ENCODE measurements at places on chromosomes 7 and 10.

DNA sequence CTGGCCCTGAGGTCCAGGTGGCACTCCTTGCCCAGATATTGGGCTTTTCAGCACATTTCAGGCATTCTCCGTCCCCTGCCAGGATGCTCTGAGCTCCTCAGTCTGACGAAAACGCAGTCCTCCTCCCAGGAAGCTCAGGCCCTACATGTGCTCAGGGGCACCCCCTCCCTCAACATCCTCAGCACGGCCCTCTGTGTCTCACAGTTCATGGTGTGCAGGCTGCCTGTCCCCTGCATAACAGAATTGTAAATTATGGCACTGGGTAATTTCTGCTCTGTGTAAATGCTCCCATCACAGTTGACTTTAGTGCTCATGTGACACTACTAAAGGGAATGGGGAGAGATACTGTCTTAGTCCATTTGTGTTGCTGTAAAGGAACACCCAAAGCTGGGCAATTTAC, 563.8 kb downstream of the DNAJB6 start:
- no peak for DNase-seq

DNA sequence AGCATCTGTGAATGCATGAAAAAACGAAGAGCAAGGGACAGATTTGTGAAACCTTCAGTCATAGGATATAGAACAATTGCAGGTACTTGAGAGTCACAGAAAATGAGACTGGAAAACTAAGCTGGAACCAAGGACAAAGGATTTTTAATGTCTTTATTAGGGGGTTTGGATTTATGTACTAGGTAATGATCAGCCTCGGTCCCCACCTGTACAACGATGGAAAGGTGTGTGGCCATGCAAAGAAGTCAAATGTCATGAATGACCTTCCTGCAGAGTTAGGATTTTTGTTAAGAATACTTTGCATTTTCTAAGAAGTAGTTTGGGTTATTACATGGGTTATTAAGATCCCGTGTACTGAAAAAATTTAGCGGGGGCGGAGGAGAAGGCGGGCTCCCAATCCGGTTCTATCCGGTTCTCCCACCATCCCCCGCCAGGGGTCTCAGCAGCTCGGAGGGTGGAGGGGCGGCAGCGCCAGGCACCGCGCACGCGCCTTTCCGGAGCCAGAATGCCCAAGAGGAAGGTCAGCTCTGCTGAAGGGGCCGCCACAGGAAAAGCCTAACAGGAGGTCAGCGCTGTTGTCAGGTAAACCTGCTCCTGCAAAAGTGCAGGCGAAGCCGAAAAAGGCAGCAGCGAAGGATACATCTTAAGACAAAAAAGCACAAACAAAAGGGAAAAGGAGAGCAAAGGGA, 327.5 kb upstream of the PLXDC2 start:
- DNase-seq = peak; percentile 0

DNA sequence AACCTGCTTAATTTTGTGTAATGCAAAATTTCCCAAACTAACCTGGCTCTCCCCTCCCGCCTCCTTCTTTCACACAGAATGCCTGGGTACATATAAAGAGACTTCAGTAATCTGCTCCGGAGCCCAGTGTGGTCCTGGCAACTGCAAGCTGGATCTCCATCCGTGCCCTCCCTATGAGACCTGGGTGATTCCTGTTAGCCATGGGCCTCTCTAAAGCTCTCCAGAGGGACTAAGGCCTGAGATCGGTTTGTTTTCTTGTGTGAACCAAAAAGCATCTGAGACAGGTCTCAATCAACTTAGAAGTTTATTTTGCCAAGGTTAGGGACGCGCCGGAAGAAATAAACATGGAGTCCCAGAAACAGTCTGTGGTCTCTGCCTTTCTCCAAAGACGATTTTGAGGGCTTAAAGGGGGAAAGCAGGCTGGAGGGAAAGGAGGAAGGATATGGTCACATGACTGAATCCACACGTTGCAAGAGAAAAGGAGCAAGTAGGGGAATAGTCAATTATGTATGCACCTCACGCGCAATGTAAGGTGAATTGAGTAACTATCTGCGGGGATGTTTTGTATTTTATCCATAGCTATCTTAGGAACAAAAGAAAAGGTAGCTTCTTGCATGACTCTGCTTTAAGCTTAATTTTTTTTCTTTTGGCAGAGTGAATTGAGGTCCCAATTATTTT, 46.2 kb upstream of the CCDC3 start:
- DNase-seq = no peak

DNA sequence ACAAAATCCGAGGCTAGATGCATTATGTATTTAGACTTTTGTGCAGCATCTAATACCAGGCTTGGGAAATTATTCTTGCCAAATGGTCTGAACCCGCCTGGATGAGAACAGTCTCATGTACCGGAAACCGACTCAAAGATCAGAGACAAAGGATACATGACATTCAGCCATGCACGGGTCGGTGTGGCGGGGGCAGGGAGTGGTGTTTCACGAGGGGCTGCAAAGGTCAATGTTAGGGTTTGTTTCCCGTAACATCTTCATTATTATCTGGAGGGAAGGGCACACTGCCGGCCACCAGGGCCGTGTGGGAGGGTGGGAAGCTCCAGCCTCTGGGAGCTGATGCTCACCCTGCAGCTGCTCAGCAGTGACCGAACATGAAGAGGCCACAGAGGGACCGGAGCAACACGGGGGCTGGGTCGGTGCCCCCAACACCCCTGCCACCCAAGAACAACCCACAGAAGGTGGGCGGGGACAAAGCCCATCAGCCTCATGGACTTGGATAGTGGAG, 23.1 kb downstream of the CNPY1 start:
- DNase-seq = no peak

DNA sequence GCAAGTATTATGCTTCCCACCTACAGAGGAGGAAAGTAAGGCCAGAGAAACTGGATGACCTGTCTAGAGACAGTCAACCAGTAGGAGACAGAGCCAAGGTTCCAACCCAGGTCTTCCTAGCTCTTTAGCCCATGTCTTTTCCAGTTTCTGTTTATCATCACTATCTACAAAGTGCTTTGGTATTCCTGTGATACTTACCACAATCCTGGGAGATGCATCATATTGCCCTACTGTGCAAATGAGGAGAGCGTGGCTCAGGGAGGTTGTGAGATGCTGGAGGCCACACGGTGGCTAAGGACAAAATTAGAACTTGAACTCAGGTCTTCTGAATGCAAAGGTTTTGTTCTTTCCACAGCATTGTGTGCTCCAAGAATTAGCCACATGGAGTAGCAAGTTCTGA, 11.2 kb upstream of the PLEKHA1 start:
- no peak for DNase-seq

DNA sequence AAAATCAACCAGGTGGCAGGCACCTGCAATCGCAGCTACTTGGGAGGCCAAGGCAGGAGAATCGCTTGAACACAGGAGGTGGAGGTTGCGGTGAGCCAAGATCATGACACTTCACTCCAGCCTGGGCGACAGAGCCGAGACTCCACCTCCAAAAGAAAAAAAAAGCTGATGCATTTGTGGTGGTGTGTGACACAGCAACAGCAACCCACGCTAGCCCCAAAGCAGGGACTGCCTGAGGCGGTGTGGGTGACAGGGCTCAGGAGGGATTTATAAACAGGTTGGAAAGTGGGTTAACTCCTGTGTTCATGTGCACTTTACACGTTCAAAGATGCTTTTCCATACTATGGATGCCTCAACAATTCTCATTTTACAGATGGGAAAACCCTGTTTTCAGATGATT, 395.9 kb upstream of the PODXL start:
- no peak for DNase-seq

DNA sequence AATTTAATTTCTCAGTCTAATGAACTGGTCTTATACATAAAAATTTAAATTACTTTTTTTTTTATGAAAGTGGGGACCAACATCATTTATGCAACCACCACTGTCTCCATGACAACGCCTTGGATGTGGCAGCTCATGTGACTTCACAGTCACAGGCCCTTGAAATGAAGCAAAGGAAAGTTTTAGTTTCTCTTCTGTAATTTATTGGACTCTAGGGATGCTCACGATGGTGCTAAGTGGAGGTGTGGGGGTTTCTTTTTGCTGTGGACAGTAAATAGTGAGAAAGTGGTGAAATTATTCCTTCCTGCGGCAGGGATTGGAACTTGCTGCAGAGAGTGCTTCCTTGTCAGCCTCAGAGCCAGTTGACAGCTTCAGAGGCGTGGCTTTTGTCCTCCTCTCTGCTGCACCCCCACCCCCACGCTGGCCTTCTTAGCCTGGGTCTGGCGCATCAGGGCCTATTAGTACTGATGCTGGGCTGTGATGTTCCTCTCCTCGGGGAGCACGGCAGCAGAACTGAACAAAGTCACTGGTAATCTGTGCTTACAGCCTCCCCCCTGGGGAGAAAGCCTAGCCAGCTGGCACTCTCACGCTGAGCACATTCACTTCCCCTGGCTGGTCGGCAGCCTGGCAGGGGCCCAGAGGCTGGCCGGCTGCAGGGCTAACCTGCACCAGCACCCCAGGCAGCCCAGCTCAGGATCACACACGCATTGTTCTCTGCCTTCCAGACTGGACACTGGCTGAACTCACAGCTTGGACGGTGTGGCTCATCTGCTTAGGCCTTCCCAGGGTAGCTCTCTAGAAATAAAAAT, 517.5 kb upstream of the GALNT17 start:
- no peak for DNase-seq

- no peak for DNase-seq
These were observed 2.7 kb upstream of the PAX4 start for GRCh38 chr7:127620406-127621233.

GRCh38 chr10:129852829-129853561, 111.1 kb downstream of the EBF3 start:
- DNase-seq = no peak

GRCh38 chr10:114801411-114801813, 20.2 kb upstream of the FHIP2A start:
- peak; percentile 43 for DNase-seq

DNA sequence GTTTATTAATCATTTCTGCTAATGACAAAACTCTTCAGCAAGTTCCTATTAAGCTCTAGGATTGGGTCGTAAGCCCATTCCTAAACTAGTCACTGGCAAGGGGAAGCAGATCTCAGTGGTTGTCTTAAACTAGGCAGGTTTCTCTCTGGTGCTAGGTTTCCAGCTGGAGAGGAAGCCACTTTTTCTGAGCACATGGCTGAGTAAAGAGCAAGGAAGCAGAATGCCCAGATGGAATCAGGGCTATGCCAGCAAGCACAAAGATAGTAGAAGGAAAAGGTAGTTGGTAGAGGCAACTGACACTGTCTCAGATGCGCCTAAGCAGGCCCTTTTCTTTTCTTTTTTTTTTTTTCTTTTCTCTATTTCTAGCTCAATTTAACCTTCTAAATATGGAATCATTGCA, 224.9 kb downstream of the EXOC4 start:
- no peak for DNase-seq

GRCh38 chr7:91288208-91288824, 24.1 kb downstream of the FZD1 start:
- DNase-seq = no peak

DNA sequence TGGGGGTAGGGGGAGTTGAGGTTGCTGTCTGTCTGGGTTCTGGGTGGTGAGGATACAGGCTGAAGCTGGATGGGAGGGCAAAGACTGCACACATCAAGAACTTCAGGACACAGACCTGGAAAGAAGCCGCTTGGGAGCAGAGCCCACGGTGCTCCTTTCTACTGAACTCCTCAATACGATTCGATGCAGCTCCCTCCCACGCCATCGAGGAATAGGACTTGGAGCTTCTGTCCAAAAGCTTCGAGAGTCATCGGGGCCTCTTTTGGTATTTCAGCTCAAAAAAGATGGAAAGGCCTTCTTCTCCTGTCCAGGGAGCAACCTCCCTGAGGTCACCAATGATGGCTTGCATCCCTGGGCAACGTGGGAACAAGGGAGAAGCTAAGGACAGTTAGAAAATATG, 407.1 kb upstream of the MGMT start:
- DNase-seq = no peak

DNA sequence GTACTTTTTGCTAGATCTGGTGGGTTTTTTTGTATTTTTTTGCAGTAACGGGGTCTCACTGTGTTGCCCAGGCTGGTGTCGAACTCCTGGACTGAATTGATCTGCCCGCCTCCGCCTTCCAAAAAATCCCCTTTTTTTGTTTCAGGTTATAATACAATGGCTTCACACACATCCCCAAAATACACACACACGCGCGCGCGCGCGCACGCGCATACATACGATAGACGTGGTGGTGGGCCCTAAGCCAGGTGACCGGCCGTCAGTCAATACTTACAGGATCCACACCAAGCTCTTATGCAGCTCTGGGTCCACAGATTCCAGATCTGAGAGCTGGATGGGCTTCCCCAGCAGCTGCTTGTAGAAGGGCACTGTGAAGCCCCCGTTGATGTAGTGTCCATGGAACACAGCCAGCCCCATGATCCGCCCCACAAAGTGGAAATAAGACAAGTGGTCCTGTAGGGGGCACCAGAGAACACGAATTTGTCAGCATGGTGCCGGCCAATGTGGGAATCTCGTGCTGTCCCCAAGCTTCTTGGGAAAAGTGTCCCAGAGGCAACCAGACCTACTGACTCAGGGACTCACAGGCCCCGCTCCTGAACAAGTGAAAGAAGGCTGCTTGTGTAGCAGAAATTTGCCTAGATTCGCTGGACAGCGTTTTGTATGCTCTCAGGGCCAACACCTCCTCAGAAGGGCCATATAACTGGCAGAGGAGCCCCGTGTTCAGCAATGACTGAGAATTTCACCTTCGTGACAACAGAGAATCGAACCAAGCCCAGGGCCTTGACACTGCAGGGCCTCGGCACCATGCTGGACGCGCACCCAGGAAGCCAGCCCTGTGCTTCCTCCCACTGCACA, 103.6 kb downstream of the SMURF1 start:
- DNase-seq = peak; percentile 65

- DNase-seq = no peak
These were observed 17.0 kb upstream of the TRIM8 start for GRCh38 chr10:102627291-102627735.

DNA sequence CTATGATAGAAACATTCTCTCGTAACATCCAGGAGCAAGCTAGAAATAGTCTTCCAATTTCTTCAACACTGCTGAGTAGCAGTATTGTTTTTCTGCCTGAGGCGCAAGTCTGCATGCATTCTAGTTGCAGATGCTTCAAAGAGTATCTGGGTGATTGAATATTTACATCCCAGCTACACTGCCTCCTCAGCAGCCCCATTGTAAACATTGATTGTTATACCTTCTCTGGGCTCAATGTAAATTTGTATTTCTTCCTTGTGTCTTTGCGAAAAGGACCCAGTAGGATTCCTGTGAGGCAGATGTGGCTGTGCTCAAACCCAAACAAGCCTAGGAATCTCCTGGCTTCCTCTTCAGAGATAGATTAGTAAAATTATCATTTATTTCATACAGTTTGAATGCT, 320.7 kb downstream of the CDC14C start:
- DNase-seq = no peak

DNA sequence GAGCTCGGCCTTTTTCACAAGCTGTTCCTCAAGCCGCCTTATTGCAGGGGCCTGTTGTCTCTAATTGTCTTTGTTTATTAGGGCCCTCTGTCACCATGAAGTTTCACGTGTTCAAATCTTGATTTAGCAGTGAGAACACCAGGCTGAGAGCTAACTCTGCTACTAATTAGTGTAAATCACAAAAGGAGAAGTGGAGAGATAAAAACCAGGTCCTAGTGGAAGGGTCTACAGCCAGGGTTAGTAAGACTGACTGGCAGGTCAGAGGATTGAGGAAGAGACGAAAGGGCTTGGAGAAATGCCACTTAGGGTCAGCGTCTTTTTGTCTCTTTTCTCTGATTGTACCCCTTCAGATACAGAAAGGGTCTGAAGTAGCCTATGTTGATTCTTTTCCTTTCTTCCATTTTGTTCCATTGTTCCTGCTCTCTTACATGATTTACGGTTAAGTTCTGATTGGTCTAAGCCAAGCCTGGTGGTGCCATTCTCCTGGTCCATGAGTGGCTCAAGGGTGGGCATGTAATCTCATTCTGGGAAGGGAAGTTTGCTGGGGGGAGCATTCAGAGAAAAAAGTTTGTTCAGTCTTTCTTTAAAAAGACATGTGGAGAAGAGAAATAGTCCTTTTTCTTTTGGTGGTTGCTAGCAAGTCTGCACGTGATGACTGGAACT, 21.3 kb downstream of the SSMEM1 start:
- DNase-seq = no peak

Data from CD4-positive, alpha-beta T cell treated with Interleukin-12 subunit alpha and Interleukin-12 subunit beta, for 1 hour (primary cell).